ENCODE measurements at places on chromosomes 7 and 10.

DNA sequence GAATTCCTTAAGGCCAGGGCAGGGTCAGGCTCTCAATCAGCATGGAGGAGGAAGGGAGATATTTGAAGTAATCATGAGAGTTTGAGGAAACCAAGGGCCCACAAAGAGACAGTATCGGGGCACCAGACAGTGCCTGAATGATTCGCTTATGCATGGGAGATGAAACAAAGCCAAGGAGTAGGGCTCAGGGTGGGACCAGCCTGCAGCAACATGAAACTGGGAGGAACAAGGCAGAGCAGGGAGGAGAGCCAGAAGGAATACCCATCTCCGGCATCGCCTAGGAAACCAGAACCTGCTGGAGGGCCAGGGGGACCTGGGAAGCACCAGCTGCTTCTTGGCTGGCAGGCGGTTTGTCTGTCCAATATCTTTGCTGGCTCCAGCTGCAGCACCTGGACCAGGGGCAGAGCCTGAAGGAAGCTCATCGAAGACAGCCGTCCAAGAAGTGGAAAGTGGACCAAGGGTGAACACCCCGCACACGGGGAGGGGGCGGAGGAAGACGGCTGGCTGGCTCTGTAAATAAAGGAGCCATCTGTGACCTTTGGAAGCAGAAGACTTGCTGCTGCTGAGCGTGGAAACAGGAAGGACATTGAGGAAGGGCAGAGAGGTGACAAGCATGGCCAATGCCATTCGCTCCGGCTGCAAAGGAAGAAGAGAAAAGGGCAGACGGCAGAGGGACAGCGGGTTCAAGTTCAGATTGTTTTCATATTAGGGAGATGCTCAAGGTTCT, 34.4 kb upstream of the ECHDC3 start:
- no peak for DNase-seq

- peak; percentile 12 for DNase-seq
Measured at GRCh38 chr7:75776295-75776971, 4.4 kb upstream of the CCL26 start.

DNA sequence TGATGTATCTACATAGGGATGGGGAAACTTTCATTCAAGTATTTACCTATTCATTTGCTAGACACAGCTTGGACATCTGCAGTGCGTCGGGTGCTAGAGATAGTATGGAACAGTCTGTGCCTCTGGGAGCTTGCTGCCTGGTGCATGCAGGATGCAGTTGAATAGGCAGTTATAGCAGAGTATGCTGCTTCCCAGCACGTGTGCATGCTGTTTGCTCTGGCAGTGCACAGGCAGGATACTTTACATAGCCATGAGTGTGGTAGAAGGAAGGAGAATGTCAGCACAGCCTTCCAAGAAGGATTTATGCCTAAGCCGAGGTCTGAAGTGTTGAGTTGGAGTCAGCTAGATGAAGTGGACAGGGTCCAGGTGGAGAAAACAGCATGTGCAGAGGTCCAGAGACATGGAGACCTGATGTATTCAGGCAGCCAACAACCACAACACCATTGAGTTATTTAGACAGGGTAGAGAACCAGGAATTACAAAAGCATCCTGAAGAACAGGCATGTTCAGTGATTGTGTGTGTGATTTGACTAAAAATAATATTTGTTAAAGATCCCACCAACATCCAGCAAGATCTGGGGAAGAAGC, 8.1 kb downstream of the MAP3K8 start:
- DNase-seq = no peak

DNA sequence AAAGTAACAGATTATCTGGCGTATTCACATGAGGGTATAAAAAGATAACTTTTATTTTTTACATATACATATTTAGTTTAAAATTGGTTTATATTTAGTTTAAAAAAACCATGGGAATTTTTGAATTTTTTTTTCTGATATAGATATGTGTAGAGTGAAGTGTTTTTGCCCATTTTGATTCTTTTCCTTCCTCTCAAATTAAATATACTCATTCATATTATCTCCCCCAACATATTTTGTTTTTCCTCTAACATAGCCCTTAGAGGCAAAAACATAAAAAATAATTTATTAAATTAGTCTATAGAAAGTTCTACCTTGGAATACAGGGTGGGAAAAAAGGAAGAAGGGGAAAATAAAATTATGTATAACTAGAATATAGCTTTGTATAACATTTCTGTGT, 137.7 kb downstream of the CPED1 start:
- no peak for DNase-seq

DNA sequence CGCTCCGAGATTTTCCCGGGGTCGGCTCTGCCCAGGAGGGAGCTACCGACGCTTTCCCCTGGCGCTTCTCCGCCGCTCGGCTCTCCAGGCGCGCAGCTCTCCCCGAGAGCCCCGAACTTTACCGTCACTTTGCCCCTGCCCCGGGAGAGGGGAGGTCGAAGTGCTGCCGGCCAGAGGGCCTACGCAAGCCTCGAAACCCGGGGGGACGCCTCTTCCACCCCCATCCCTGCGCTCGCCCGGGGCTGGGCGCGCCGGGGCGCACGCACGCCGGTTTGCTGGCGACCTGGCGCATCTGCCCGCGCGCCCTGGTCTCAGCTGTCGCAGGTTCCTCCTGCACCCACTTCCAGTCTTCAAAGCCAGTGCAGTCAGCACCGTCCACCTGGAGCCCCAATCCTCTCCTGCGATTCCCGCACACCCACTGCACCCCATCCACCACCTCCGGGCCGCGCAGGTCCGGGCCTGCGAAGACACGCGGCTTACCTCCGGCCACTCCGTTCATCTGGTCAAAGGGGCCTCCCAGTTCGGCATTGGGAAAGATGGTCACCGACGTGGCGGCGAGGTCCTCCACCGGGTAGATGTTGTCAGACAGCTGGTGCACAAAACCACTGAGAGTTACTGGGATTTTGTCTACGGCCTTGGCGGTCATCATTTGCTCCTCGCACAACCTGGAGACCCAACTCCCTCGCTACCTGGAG, 638 bp downstream of the EGR2 start:
- peak; percentile 24 for DNase-seq

- no peak for DNase-seq
Measured at GRCh38 chr7:5428478-5429252, 5.0 kb upstream of the TNRC18 start.

DNA sequence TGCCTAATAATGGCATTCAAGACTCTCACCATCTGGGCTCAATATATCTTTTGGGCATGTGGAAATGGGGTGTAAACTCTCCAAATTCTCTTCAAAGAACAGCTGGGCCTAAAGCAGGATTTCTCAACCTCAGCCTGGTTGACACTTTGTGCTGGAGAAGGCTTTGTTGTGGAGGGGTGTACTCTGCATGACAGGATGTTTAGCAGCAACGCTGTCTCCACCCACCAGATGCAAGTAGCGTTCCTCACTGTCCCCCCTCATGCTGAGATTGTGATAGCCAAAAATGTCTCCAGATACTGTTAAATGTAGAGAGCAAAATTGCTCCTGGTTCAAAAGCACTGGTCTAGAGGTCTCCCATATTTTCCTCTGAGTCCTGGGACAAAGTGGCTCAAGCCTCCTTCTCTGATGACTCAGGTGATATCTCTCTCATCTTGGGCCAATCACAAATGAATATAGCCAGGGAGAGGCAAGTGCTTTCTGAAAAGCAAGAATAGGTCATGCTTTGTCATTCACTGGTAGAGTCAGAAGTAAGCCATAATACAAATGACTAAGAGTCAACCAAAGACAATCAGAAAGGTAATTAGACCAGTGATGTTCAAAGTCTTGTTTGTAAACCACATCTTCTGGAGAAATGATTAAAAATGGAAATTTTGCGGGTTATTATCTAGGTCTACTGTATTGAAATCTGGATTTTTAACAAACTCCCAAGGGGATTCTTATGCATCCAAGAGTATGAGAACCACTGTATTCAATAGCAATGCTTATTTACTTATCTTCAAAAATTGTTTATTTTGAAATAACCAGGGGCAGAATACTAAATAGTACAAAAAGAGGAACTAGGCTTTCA, 330.8 kb downstream of the PTEN start:
- no peak for DNase-seq

DNA sequence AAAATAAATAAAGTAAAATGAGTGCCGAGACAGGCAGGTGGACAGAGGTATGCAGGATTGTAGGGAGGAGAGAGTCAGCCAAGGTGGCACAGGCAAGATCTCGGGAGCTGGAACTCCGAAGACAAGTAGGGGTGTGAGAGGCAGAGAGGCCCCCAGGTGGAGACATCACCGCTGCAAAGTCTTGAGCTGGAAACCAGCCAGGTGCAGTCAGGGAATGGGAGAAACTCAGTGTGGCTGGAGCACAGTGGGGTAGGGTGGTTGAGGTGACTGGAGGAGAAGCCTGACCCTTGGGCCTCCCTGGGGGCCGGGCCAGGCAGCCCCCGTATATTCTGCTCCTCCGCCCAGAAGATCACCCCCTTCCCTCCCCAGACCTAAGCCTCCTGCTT, 4.2 kb downstream of the EPHB4 start:
- no peak for DNase-seq

DNA sequence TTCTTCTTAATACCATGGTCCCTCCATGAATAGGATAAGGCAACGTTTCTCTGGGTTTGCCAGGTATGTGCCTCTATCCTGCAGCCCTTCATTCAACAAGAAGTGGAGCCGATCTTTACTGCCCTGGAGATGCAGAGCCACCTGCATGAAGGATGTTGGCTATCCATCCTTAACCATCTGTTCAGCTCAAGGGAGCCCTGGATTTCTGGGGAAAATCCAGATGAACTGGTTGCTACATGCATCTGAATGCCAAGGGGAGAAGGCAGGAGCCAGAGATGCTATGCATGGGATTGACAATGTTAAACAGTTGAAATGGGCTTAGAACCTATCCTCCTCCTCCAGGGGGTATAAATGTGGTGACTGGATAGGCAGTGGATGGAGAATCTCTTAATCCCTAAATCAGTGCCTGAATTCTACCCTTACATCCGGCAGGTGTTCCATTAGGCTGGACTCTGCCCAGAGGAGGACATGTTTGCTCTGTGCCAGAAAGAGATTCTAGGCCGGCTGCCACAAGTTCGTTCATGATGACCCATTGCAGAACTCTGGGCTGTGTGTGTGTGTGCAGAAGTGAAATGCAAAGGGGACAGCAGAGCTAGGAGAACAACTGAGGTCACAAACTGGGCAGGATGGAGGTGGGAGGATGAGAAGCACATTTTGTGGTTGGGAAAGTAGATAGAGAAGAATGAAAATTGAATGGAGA, 15.6 kb downstream of the CPED1 start:
- no peak for DNase-seq

GRCh38 chr7:139640681-139641080, 117.2 kb downstream of the CLEC2L start:
- no peak for DNase-seq

DNA sequence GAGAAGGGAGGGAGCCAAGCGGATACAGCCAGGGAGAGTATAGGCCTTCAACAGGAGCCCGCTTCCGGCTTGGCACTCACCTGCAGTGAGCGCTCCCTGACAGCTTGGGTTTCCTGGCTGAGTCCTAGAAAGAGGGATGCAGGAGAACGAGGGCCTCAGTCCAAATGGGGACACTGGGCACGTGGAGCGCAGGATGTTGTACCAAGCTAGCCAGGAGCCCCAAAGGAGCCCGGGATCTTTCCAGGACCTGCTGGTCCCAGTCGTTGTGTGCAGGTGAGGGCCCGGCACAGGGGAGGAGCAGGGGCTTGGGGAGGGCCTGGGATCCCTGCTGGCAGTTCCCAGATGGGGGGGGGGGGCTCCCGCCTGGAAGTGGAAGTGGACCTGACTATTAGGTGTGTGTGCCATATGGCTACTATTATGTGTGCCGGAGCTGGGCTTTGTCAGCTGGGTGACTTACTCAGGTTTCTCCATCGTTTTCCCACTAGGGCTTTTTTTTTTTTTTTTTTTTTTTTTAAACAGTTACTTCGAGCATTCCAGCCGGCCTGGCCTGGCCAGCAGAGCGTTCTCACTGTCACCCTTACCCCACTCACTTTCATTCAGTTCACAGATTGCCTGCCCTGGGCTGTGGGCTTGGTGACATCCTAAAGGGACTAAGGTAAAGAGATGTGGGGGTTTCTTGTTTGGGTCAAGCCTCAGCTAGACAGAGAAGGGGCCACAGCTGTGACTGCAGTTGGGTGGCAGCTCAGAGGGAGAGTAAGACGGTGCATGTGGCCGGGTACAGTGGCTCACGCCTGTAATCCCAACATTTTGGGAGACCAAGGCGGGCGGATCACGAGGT, 3.8 kb downstream of the AGAP3 start:
- no peak for DNase-seq

GRCh38 chr10:17201794-17202116, 283 bp upstream of the TRDMT1 start:
- no peak for DNase-seq

GRCh38 chr10:13634207-13634606, 47.4 kb downstream of the PRPF18 start:
- no peak for DNase-seq

- DNase-seq = no peak
Measured at GRCh38 chr7:1368184-1368681, 91.0 kb downstream of the MICALL2 start.

DNA sequence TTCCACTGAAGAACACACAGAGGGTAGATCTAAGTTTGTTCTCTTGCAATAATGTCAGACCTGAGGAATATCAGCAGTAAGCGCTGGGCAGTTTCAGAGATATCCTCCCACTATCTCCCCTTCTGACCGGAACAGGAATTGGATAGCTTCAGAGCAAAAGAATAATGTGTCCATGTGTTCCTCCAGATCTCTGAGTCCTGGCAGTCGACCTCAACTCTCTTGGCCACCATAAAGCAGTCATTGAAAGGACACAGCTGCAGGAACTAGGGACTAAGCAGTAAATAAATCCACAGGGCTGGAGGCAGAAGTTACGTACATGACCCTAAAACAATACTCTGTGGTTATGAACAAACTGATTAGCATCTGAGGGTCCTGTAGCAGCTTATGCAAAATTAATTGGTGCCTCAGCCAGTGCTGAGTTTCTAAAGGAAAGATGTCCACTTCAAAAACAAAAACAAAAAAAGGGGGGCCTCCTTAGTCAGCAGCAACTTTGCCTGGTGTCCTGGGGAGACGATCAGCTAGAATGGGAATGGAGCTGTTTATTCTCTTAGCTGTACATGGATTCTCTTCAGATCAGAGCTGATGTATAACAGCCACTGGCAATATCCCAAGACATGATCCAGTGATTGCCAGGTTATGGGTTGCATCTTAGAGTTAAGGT, 6.4 kb upstream of the PRTFDC1 start:
- DNase-seq = no peak

DNA sequence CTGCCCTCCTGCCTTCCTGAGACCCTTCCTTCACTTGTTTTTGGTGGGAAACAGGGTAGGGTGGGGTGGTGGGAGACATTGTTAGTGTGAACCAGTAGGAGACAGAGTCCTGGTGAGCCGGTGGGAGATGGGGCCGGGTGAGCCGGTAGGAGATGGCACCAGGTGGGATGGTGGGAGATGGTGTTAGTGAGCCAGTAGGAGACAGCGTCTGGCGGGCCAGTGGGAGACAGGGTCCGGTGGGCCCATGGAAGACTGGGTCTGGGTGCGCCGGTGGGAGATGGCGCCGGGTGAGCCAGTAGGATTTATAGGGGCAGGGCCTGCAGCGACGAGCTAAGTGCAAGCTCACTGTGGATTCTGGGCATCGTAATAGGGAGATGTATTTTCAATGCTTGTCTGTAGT, 116.8 kb downstream of the TRRAP start:
- no peak for DNase-seq

Measured in stimulated activated CD4-positive, alpha-beta T cell treated with anti-CD3 and anti-CD28 coated beads, TNF-alpha, amount 100 ng/mL, for 1 hour (primary cell).